ENCODE measurements at places on chromosomes 12 and 14.
A peak's percentile ranks its signal among the peaks of the same experiment; 100 is the strongest.

- DNase-seq: no peak
Measured at GRCh38 chr14:36151335-36151734, 25.2 kb downstream of the PTCSC3 start.

DNA sequence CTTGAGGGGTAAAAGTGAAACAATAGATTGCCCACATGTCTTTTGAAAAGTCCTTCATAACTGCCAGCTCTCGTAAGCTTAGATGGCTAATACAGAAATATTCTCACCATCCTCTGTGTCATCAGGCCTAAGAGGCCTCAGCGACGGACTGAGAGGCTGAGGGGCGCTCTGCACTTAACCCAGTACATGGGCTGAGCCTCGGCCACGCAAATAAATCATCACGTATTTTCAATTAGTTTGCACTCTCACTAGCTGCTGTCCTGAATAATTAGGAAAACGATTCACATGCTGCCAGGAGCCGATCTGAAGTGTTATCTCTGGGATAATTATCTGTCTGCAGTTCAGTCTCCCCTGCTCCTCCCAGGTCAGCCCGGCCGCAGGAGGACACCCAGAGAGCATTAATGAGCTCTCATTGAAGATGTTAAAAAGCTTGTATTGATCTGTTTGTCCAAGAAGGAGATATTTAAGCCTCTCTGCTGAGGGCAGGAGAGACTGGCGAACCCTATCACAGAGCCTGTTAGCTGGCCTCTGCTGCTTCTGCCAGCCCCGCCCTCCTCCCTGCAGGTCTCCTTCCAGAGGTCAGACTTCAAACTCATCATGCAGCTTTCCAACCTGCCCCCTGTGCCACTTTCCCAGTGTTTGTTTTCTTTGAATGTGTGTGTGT lies 1051.3 kb downstream of the VRK1 start:
- no peak for DNase-seq

GRCh38 chr12:109900752-109901580 lies 892 bp downstream of the TCHP start:
- no peak for DNase-seq

DNA sequence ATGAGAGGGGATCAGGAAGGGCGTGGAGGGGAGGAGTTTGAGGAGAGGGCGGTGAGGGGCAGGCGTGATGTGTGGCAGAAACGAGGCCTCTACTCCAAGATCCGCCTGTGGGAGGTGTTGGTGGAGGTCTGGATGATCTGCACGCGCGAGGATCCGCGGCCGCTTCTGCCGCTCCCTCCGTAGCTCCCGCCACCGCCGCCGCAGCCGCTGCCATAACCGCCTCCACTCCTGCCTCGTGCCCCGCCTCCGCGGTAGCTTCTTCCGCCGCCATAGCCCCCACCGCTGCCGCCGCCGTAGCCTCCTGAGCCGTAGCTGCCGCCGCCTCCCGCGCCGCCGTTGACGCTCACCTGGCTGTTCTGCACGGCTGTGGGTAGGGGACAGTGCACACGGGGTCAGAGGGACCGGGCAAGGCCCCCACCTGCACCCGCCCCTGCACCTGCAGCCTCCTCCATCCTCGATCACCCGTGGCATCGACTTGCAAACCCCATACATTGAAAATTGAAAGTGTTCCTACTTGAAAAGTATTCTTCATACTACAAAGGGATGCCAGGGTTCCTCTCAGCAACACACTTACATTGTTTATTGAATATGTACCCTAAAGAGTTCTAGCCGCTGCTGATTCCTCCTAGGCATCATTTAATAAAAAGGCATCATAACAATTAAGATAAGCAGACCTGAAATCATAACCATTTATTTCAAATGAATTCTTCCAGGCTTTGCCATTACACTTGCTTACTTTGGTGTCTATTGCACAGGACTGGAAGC lies 11.1 kb upstream of the KRT1 start:
- peak; percentile 28 for DNase-seq

DNA sequence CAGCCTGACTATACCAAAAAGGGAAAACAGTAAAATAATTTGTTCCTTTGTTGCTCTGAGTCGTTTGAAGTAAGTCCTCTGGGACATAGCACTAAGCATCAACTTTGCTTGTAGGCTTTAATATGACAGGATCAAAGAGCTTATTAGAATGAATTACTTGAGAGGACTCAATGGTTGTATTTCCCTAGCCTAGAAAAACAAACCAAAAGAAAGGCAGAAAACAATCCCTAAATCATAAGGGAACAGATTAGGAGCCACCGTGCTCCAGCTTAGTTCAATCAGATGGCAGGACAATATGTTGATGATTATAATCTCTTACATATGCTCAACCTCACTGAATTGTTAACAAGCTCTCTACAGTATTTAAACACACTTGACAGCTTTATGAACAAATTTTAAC lies 988.4 kb downstream of the FLRT2 start:
- no peak for DNase-seq

- no peak for DNase-seq
Measured at GRCh38 chr12:11015775-11016430, 6.5 kb downstream of the TAS2R19 start.

DNA sequence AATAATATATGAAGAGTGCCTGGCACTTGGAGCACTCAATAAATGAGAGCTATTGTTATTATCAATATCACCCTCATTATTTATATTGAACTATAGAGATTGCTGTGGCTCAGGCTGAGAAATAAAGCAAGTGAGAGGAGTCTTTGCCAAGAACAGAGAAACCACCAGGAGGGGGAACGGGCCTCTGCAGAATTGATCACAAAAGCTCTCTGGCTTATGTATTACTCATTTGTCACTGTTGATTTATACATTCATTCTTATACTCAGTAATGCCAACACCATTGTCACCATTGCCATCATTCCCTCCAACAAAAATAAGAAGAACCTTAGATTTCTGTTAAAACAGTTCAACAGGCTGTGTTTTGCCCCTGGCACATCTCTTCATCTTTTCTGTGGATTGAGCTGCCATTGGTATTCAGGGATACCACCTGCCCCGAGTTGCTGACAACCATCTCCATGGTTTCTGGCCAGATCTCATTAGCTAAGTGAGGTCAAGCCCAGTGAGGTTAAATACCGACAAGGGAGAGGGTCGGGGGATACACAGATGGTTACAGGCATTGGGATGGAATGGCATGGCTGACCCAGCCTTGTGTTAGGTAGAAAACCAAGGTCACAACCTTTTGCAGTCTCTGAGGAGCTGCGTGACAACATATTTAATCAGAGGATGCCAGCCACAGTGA lies 21.8 kb upstream of the PCNX1 start:
- no peak for DNase-seq

DNA sequence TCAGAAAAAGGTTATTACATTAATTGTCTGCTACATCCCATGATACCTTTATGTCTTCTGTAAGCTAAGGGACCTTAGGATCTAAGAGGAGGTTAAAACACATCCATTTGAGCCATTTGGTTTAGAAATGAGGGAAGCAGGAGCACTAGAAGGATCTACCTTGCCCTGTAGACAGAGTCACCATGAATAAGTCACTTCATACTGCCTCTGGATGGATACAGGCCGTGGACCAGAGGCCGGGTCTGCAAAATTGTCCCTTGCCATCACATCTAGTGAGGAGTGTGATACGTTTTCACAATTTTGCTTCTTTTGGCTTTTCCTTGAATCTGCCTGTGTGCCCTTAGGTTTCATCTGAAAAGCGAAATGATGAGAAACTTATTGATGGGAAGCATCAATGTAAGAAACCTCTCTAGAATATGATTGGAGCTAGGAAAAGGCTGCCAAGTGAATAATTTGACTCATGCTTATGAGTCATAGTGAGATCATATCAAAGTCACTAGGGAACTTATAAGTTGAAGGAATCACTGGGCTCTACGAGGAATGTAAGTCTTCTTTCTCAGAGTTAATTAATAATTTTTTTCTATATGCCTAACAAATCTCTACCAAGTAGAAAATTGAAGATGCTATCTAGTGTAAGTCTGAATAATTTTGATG lies 10.8 kb downstream of the GLRX5 start:
- DNase-seq: no peak

DNA sequence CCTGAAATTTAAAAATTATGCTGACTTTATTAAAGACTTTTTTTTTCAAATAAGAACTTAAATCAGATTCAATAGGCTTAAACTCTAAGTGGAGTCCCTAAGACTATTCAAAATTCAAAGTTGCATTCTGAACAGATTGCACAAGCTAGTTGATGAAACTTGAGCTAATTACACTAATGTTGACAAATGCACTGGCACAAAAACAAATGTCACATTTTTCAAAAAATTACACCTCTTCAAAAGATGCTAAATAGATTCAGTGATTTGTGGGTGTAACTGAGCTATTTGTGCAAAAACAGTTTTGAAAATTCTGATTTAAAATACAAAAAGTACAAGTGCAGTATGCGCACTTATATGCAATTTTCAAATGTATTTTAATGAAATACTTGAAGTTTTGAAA lies 205.4 kb downstream of the RERGL start:
- no peak for DNase-seq

DNA sequence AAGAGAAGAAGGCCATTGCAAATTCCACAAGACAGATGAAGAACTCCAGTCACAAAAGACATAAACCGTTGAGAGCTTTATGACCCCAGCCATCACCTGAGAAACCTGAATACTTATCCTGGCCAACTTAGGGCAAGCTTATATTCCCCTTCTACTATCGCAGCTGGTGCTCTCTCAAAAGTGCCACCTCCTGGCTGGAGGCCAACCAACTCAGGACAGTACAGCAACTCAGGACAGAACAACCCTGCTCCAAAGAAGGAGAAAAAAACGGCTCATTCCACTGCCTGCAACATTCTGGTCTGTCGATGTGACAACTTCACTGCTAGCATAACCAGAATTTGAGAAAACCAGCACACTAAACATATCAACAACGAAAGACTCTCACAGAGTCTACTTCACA lies 9.7 kb upstream of the KRT6B start:
- no peak for DNase-seq

- no peak for DNase-seq
Measured at GRCh38 chr14:81819910-81820309, 286.3 kb upstream of the SEL1L start.

- no peak for DNase-seq
Measured at GRCh38 chr12:130483616-130484180, 146.0 kb downstream of the PIWIL1 start.

DNA sequence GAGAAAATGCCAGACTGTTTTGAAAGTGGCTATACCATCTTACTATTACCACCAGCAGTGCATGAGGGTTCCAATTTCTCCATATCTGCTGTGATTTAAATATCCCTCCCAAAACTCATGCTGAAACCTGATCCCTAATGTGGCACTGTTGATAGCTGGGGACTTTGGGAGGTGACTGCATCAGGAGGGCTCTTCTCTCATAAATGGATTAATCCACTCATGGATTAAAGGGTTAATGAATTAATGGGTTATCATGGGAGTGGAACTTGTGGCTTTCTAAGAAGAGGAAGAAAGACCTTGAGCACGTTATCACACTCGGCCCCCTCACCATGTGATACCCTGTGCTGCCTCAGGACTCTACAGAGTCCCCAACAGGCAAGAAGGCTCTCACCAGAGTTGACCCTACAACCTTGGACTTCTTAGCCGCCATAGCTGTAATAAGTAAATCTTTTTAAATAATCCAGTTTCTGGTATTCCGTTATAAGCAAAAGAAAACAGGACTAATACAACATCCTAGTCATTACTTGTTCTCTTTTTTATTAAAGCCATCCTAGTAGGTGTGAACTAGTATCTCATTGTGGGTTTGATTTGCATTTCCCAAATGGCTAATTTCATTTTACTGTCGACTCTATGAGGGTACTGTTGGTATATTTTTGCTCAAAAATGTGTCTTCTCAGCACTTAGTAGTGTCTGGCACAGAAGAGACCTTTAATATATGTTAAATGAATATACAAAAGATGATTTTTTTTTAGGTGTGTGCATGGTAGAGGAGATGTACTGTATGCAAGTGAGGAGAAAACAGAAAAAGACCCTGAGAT lies 14.3 kb downstream of the PPP1R12A start:
- DNase-seq: no peak

- DNase-seq: peak; percentile 61
Measured at GRCh38 chr14:75295491-75296345, 17.1 kb downstream of the FOS start.

GRCh38 chr14:69484444-69485314 lies at the start of gene PLEKHD1:
TSS of gene PLEKHD1 (plus strand) at chr14:69484728. CDS start at chr14:69484966, 238 bp downstream.
- no peak for DNase-seq

DNA sequence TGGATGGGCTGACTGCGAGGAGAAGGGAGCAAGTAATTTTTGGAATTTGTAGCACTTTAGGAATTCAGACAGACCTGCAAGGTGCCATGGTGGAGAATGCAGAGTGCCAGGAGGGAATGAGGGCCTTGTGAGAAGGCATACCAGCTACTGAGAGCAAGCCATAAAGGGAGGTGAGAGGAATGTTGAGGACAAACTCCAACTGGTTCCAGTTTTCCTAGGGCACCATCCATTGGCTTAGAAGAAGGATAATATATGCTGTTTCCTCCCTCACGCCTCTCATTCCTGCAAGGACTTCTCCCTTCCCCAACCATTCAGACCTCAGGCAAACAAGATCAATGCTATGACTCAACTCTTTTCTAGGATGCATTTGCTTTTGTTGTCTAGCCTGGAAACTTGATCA lies 11.2 kb upstream of the DAAM1 start:
- DNase-seq: no peak

- no peak for DNase-seq
Measured at GRCh38 chr14:100445436-100446088, 122.4 kb downstream of the SLC25A47 start.

- DNase-seq: no peak
Measured at GRCh38 chr12:32171211-32171610, 64.6 kb downstream of the BICD1 start.

DNA sequence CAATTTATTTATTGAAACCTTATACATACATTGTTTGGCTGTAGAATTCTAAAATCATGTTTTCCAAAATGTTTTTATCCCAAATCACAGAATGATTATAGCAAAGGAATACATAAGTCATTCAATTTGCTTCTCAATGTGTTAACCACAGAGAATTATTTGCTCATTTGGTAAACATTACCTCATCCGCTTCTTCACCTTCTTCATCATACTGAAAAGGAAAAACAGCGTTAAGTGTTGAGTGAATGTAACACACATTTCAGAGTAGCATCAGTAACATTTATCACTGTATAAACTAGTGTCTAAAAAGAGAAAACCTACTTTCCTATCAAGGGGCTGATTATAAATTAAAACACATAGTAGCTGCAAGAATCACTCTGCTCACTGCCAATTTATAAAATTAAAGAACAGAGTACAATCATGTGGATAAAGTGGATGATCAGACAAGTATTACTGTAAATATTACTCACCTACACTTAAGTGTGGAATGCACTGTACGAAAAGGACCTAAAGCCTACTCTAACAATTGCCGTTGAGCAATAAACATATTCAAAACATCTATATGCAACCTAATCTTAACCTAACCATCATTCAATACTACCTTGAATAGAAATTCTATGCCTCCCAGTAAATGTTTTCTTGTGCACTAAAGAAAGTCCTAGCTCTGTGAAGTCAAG lies 18.1 kb upstream of the PHLDA1 start:
- no peak for DNase-seq

GRCh38 chr14:61737915-61738314 lies 24.3 kb upstream of the SNAPC1 start:
- no peak for DNase-seq

GRCh38 chr12:122204167-122205052 lies 901 bp downstream of the B3GNT4 start:
- DNase-seq: peak; percentile 28

All from T-cell (primary cell).